ENCODE measurements at places on chromosomes 13 and 19. TPM values are rescaled to one million over a fixed set of nuclear protein-coding genes. Genes with fewer than 3 reads are reported as not detected.

The IGFL3 gene
- total RNA-seq = not detected

The RFX2 gene
- 11.0 TPM for total RNA-seq

The HNRNPUL1 gene
- 126 TPM for total RNA-seq

The PGLYRP2 gene
- not detected for total RNA-seq

The ZNF888 gene
- total RNA-seq = 8.9 TPM

The CGB3 gene
- total RNA-seq = not detected

The NTN5 gene
- total RNA-seq = 0.87 TPM

The SMIM17 gene
- total RNA-seq = 2.1 TPM

The TLE6 gene
- total RNA-seq = 1.8 TPM

The TEX29 gene
- total RNA-seq = not detected

The ZNF320 gene
- 30.1 TPM for total RNA-seq

The FUT2 gene
- 0.09 TPM for total RNA-seq

The TUBA3C gene
- not detected for total RNA-seq

The PRTN3 gene
- not detected for total RNA-seq

GRCh38 chr19:44002212-44002565, 568 bp upstream of the ZNF230 start:
- peaks cover 5% of the 10 kb centered on the region for H3K36me3 ChIP-seq
- DNase-seq = no peak
- H3K4me3 ChIP-seq = peak overlapping the region; percentile 92
- H3K27ac ChIP-seq = no peak overlapping the region
- no peaks in the 10 kb centered on the region for H3K27me3 ChIP-seq

DNA sequence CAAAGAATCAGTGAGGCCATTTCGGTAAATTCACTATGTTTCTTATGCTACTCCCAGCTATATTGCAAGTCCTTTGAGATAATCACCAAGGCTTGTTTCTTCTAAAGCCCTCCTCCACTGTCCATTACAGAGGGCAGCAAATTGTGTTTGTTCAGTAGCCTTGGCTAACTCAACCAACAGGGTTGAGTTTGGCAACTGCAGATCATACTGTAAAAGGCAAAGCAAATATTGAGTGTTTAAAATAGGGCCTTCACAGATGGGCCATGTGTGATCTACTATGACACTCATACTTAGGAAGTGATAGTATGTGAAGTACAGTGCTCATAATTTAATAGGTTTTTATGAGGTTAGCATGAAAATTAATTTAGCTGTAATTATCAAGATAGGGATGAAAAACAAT, 171.3 kb downstream of the DACH1 start:
- H3K27me3 ChIP-seq = no peaks in the 10 kb centered on the region
- no peaks in the 10 kb centered on the region for H3K4me1 ChIP-seq
- no peaks in the 10 kb centered on the region for H3K36me3 ChIP-seq

- H3K4me3 ChIP-seq = no peak overlapping the region
- H3K36me3 ChIP-seq = no peaks in the 10 kb centered on the region
- no peaks in the 10 kb centered on the region for H3K4me1 ChIP-seq
- no peak overlapping the region for H3K27ac ChIP-seq
- H3K27me3 ChIP-seq = no peaks in the 10 kb centered on the region
- DNase-seq = no peak
These were observed 109.2 kb downstream of the ZNF486 start for GRCh38 chr19:20276011-20276731.

DNA sequence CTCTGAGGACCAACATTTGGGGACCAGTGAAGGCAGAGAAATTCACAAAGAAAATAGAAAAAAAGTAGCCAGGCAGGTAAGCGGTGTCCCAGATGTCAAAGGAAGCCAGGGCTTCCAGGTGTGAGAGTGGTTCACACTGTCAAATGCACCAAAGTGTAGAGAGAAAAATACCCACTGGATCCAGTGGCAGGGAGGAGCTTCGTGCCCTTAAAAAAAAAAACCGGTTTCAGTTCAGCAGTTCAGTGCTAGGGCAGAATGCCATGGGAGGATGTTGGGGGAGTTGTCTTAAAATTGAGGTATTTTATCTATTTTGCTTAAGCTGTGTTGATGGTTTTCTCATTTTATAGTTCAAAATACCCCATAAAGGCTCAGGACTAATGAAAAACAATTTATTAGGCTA, 47.8 kb upstream of the C1QTNF9 start:
- H3K27ac ChIP-seq = no peak overlapping the region
- no peak for DNase-seq
- H3K36me3 ChIP-seq = no peaks in the 10 kb centered on the region
- H3K27me3 ChIP-seq = no peaks in the 10 kb centered on the region

- peaks cover 9% of the 10 kb centered on the region for H3K4me1 ChIP-seq
- H3K27me3 ChIP-seq = no peaks in the 10 kb centered on the region
- DNase-seq = peak; percentile 76
- H3K36me3 ChIP-seq = no peaks in the 10 kb centered on the region
- H3K4me3 ChIP-seq = no peak overlapping the region
These were observed 33.1 kb downstream of the PPP1R37 start for GRCh38 chr19:45125975-45126493.

DNA sequence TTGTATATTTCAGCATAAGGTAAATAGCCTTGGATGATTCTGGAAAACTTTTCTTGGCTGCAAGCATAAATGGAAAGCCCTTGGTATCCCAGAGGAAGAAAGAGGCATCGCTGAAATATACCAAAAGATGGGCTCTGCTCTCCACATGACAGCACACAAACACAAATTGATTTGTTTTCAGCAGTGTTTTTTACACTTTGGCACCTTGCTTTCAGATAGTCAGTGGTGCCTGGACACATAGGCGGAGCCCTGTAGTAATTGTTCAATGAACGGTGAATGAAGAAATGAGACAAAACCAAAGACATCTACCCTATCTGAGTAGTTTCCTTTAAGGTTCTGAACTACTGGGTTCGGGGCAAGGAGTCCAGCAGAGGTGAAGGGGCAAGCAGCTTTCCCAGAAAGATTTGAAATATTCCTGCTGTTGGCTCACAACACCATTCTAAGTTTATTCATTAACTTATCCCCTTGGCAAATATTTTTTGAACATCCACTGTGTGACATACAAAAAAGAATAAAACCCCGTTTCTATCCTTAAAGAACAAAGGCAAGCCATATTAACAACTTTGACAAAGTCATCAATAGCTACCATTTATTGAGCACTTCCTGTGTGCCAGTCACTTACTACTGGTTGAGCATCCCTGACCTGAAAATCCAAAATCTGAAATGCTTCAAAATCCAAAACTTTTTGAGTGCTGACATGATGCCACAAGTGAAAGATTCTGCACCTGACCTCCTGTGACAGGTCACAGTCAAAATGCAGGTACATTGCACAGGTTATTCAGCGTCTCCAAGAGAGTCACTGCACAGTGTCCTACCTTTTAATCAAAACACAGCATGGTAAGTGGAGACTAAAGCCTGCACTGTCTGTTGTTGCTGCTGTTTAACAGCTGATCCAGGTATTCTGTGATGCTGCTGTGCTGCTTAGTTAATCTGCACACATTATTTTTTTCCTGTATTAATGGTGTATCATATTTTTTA, 238.1 kb downstream of the DCLK1 start:
- H3K4me3 ChIP-seq = no peak overlapping the region
- no peak for DNase-seq
- H3K27ac ChIP-seq = no peak overlapping the region
- H3K4me1 ChIP-seq = no peaks in the 10 kb centered on the region

- H3K4me1 ChIP-seq = no peaks in the 10 kb centered on the region
- no peak for DNase-seq
- no peaks in the 10 kb centered on the region for H3K36me3 ChIP-seq
- H3K27ac ChIP-seq = no peak overlapping the region
- no peaks in the 10 kb centered on the region for H3K27me3 ChIP-seq
These were observed 136.7 kb downstream of the GGACT start for GRCh38 chr13:100451923-100452322.

DNA sequence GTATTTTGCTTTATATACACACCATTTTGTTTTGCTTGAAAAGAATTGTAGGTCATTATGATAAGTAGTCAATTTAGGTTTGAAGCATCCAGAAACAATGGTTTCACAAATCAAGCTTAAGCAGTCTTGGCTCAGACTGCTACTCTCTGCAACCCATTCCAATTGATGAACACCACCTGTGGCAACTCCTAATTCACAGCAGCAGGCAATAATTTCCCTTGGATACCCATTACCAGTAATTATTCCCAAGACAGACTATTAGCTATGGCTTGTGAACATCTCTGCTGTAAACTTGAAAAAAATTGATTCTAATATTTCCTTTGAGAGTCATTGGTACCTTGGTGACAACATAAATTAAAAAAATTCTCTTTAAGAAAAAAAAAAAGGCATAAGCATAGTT, 299.3 kb upstream of the SLITRK6 start:
- H3K36me3 ChIP-seq = no peaks in the 10 kb centered on the region
- H3K27ac ChIP-seq = no peak overlapping the region
- no peak overlapping the region for H3K4me3 ChIP-seq
- no peaks in the 10 kb centered on the region for H3K4me1 ChIP-seq

DNA sequence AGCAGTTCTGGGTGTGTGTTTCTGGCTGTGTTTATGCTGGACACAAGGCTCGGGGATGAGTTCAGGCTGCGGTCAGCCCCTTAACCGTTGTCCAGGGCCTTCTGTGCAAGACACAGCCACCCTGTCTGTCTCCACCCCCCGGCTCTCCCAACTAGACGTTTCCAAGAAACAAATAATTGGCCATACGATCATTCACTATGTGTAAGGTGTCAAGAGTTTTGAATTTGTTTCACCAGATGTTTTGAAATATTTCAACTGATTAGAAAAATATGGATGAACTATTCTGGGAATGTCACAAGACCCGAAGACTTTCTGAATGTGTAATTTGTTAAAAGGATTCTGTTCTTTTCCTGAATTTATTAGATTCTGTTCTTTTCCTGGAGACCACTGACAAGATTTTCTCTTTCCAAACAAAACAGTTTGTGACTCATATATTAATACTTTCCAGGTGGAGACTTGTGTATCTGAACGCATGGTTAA, 318.2 kb downstream of the MYO16 start:
- no peaks in the 10 kb centered on the region for H3K27me3 ChIP-seq
- no peak overlapping the region for H3K27ac ChIP-seq
- no peak overlapping the region for H3K4me3 ChIP-seq

DNA sequence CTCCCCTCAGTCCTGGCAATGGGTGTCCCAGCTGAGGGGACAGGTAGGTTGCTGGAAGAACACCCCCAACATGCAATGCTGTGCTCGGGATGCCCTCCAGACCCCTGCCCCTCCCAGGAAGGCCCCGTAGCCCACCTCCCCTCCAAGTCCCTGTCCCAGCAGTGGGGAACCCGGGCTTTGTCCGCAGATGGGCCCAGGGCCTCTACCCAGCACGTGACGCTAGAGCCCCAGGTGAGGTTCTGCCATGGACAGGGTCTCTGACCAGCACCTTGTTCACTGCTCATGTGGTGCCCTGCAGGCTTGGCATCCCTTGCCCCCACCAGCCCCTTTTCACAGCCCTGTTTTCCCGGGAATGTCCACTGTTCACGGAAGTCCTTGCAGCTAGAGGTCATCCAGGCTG, 220.0 kb upstream of the SGCG start:
- no peak for DNase-seq
- no peaks in the 10 kb centered on the region for H3K27me3 ChIP-seq
- H3K4me1 ChIP-seq = no peaks in the 10 kb centered on the region
- no peak overlapping the region for H3K4me3 ChIP-seq
- no peak overlapping the region for H3K27ac ChIP-seq

GRCh38 chr19:40702337-40703012, 12.0 kb upstream of the NUMBL start:
- H3K36me3 ChIP-seq = no peaks in the 10 kb centered on the region
- no peaks in the 10 kb centered on the region for H3K4me1 ChIP-seq
- no peaks in the 10 kb centered on the region for H3K27me3 ChIP-seq
- no peak overlapping the region for H3K4me3 ChIP-seq
- DNase-seq = peak; percentile 70

DNA sequence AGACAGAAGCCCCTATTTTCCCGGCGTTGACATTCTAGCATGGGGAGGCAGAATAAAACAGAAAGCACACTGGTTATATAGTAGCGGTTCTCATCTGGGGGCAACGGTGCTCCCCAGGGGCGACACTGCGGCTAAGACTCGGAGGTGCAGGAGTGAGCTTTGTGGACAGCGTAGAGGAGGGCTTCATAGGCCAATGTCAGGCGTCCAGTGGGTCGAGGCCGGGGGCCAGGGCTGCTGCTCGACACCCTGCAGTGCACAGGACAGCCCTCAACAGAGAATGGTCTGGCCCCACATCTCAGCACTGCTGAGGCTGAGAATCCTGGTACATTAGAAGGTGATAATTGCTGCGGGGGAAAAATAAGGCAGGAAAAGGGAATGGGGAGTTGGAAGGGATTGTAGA, 1.5 kb downstream of the ZNF628 start:
- H3K27me3 ChIP-seq = no peaks in the 10 kb centered on the region
- H3K4me1 ChIP-seq = peaks cover 42% of the 10 kb centered on the region
- no peaks in the 10 kb centered on the region for H3K36me3 ChIP-seq
- no peak for DNase-seq
- H3K27ac ChIP-seq = no peak overlapping the region
- peak overlapping the region; percentile 72 for H3K4me3 ChIP-seq

- no peak overlapping the region for H3K4me3 ChIP-seq
- H3K27me3 ChIP-seq = no peaks in the 10 kb centered on the region
- peaks cover 9% of the 10 kb centered on the region for H3K4me1 ChIP-seq
- H3K36me3 ChIP-seq = no peaks in the 10 kb centered on the region
These were observed 11.3 kb downstream of the PRKCSH start for GRCh38 chr19:11446652-11447301.

DNA sequence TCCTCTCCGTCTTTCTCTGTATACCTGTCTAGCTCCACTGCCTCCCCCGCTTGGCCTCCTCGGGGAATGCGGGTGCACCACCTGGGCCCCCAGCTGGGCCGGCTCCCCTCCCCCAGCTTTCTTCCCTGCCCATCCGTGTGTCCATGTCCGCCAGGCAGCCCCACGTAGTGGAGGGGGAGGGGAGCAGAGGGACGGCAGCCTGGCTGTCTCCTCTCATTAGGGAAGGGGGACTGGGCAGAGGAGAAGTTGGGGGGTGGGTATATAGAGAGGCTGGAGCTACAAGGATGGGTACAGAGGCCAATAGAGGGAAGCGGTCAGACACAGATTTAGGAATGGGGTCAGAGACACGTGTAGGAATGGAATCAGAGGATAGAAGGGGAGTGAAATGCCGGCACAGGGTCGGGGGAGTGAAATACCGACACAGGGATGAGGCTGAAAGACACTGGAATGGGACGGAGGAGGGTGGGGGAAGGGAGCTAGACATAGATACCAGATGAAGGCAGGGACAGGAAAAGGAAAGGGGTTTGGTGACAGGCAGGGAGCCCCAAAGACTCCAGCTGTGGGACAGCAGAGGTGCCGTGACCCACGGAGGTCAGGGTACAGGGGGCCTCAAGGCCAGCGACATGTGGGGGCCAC, 2.8 kb downstream of the NECTIN2 start:
- H3K27ac ChIP-seq = peak overlapping the region; percentile 96
- H3K4me1 ChIP-seq = peaks cover 22% of the 10 kb centered on the region
- no peaks in the 10 kb centered on the region for H3K27me3 ChIP-seq

GRCh38 chr13:66640231-66640630, 589.9 kb downstream of the PCDH9 start:
- peaks cover 2% of the 10 kb centered on the region for H3K36me3 ChIP-seq
- no peaks in the 10 kb centered on the region for H3K27me3 ChIP-seq
- H3K4me3 ChIP-seq = no peak overlapping the region

- H3K27ac ChIP-seq = peak overlapping the region; percentile 56
- no peaks in the 10 kb centered on the region for H3K27me3 ChIP-seq
- peaks cover 21% of the 10 kb centered on the region for H3K4me1 ChIP-seq
- H3K36me3 ChIP-seq = peaks cover 16% of the 10 kb centered on the region
These were observed 4.8 kb downstream of the RPS16 start for GRCh38 chr19:39430675-39431593.

GRCh38 chr19:57757941-57758340, 11.3 kb downstream of the ZNF776 start:
- no peaks in the 10 kb centered on the region for H3K4me1 ChIP-seq
- DNase-seq = no peak
- no peak overlapping the region for H3K27ac ChIP-seq
- no peak overlapping the region for H3K4me3 ChIP-seq
- H3K27me3 ChIP-seq = no peaks in the 10 kb centered on the region

GRCh38 chr13:48505012-48505411, 27.9 kb downstream of the RCBTB2 start:
- H3K27ac ChIP-seq = no peak overlapping the region
- H3K27me3 ChIP-seq = no peaks in the 10 kb centered on the region
- H3K4me1 ChIP-seq = no peaks in the 10 kb centered on the region
- no peak for DNase-seq

All from neural progenitor cell (in vitro differentiated cells).